Lung microvascular endothelial cell (primary cell): ENCODE measurements at places on chromosomes 6 and 20.
A peak's percentile ranks its signal among the peaks of the same experiment; 100 is the strongest.

GRCh38 chr6:43689421-43689820 is 1.8 kb upstream of the MRPS18A start:
- no peak for DNase-seq

- no peak for DNase-seq
Observed at GRCh38 chr6:46420921-46421638, 70.2 kb downstream of the RCAN2 start.

GRCh38 chr6:139369568-139370282 is 4.7 kb downstream of the CITED2 start:
- DNase-seq: peak; percentile 76

GRCh38 chr6:151379933-151380847 is 11.2 kb downstream of the ZBTB2 start:
- DNase-seq: no peak

GRCh38 chr6:154234019-154234772 is 122.4 kb downstream of the IPCEF1 start:
- no peak for DNase-seq
